Airway epithelial cell (primary cell): ENCODE measurements at places on chromosomes 1 and 21. TPM values are rescaled to one million over a fixed set of nuclear protein-coding genes. Genes with fewer than 3 reads are reported as not detected.

The CD1B gene
- not detected in 2 replicates for total RNA-seq

The SPRR2D gene
- 14.5 and 17.9 TPM in 2 replicates for total RNA-seq

The MIXL1 gene
- total RNA-seq: not detected in 2 replicates

The SLC45A1 gene
- total RNA-seq: 0.14 and 0.35 TPM in 2 replicates

The KRTAP20-4 gene
- not detected in 2 replicates for total RNA-seq

The RGS4 gene
- 0.42 TPM in 1 of 2 replicates, not detected in the other for total RNA-seq

The TSPAN2 gene
- total RNA-seq: 0.14 and 0.28 TPM in 2 replicates
